ENCODE measurements at places on chromosomes 3 and 15.

- no peak overlapping the region for H3K4me3 ChIP-seq
- no peaks in the 10 kb centered on the region for H3K4me1 ChIP-seq
- peaks cover 12% of the 10 kb centered on the region for H3K27me3 ChIP-seq
These were observed 85.1 kb upstream of the SNRPA1 start for GRCh38 chr15:101380146-101380545.

DNA sequence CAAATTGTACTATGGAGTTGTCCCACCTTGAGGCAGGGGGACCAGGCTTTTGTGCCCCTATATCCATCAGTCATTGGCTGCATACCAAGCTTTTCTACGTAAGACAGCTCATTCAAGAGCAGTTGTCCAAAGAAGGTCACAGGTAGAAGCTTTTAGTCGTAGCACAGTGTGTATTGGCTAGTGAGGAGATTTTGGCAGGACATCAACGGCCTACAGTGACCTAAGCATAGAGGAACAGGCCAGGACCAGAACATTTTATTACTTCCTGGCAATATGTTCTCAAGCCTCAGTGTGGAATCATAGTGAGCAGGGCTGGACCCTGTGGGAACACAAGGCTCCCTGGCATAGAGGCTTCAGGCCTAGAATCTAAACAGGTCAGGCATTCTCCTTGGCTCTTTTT, 105.4 kb upstream of the ANKRD28 start:
- H3K27ac ChIP-seq, result no peak overlapping the region
- H3K27me3 ChIP-seq, result peaks cover 5% of the 10 kb centered on the region
- no peaks in the 10 kb centered on the region for H3K36me3 ChIP-seq

DNA sequence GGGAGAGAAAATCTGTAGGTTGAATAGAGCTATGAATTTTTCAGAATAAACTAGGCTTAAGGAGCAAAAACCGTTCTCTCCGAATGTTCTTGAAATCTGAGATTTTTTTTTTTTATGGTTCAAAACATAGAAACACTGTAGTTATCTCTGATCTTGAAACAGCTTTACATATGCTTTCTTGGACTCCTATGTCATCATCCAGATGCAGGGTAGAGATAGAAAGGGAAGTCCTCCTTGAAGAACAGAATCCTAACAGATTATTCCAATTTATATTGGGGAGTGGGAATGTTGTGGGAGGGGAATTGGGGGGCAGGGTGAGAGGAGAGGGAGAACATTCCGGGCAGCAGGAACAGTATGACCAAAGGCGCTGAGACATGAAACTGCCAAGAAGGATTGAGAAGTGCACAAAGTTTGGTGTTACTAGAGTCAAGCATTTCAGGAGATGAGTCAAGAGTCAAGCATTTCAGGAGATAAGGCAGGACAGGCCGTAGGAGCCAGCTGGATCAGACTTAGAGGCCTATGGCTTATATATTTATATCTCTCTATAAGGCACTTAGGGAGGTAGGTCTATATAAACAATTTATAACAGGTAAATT, 21.9 kb upstream of the ST3GAL6 start:
- DNase-seq, result no peak
- H3K36me3 ChIP-seq, result no peaks in the 10 kb centered on the region
- no peak overlapping the region for H3K27ac ChIP-seq
- no peaks in the 10 kb centered on the region for H3K4me1 ChIP-seq

GRCh38 chr15:40441565-40442531, 1.1 kb downstream of the BAHD1 start:
- DNase-seq, result no peak
- H3K4me3 ChIP-seq, result peak overlapping the region; percentile 83
- H3K27ac ChIP-seq, result peak overlapping the region; percentile 90
- peaks cover 57% of the 10 kb centered on the region for H3K4me1 ChIP-seq
- peaks cover 19% of the 10 kb centered on the region for H3K36me3 ChIP-seq
- H3K27me3 ChIP-seq, result peaks cover 14% of the 10 kb centered on the region

- H3K27ac ChIP-seq, result no peak overlapping the region
- H3K27me3 ChIP-seq, result no peaks in the 10 kb centered on the region
These were observed 87.7 kb downstream of the REC114 start for GRCh38 chr15:73530649-73531048.

GRCh38 chr15:96598514-96598913, 268.0 kb downstream of the NR2F2 start:
- no peaks in the 10 kb centered on the region for H3K36me3 ChIP-seq
- H3K4me3 ChIP-seq, result no peak overlapping the region
- H3K27me3 ChIP-seq, result no peaks in the 10 kb centered on the region
- H3K4me1 ChIP-seq, result no peaks in the 10 kb centered on the region
- H3K27ac ChIP-seq, result no peak overlapping the region

GRCh38 chr3:18745472-18745871, 320.3 kb upstream of the SATB1 start:
- DNase-seq, result no peak
- H3K36me3 ChIP-seq, result peaks cover 13% of the 10 kb centered on the region
- H3K27ac ChIP-seq, result peak overlapping the region; percentile 94
- H3K4me3 ChIP-seq, result peak overlapping the region; percentile 44

- no peak overlapping the region for H3K27ac ChIP-seq
- no peak for DNase-seq
- H3K4me1 ChIP-seq, result no peaks in the 10 kb centered on the region
- H3K27me3 ChIP-seq, result peaks cover 33% of the 10 kb centered on the region
These were observed 118.3 kb upstream of the FOXB1 start for GRCh38 chr15:59885832-59886231.

DNA sequence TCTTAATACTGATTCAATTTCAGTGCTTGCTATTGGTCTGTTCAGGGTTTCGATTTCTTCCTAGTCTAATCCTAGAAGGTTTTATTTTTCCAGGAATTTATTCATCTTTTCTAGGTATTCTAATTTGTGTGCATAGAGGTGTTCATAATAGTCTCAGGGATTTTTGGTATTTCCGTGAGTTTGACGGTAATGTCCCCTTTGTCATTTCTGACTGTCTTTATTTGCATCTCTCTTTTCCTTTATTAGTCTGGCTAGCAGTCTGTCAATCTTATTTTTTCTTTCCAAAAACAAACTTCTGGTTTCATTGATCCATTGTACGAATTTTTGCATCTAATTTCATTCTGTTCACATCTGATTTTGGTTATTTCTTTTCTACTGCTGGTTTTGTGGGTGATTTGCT, 35.2 kb upstream of the CD200R1L start:
- H3K4me1 ChIP-seq, result no peaks in the 10 kb centered on the region
- peaks cover 9% of the 10 kb centered on the region for H3K27me3 ChIP-seq
- DNase-seq, result no peak
- no peaks in the 10 kb centered on the region for H3K36me3 ChIP-seq

GRCh38 chr3:108489776-108490175, 20.6 kb downstream of the MYH15 start:
- H3K4me3 ChIP-seq, result no peak overlapping the region
- no peaks in the 10 kb centered on the region for H3K36me3 ChIP-seq
- no peaks in the 10 kb centered on the region for H3K27me3 ChIP-seq
- no peak overlapping the region for H3K27ac ChIP-seq

- H3K36me3 ChIP-seq, result no peaks in the 10 kb centered on the region
- H3K27me3 ChIP-seq, result no peaks in the 10 kb centered on the region
- H3K4me1 ChIP-seq, result no peaks in the 10 kb centered on the region
- H3K27ac ChIP-seq, result no peak overlapping the region
- no peak for DNase-seq
These were observed 852.4 kb downstream of the TUSC7 start for GRCh38 chr3:117562000-117562399.

DNA sequence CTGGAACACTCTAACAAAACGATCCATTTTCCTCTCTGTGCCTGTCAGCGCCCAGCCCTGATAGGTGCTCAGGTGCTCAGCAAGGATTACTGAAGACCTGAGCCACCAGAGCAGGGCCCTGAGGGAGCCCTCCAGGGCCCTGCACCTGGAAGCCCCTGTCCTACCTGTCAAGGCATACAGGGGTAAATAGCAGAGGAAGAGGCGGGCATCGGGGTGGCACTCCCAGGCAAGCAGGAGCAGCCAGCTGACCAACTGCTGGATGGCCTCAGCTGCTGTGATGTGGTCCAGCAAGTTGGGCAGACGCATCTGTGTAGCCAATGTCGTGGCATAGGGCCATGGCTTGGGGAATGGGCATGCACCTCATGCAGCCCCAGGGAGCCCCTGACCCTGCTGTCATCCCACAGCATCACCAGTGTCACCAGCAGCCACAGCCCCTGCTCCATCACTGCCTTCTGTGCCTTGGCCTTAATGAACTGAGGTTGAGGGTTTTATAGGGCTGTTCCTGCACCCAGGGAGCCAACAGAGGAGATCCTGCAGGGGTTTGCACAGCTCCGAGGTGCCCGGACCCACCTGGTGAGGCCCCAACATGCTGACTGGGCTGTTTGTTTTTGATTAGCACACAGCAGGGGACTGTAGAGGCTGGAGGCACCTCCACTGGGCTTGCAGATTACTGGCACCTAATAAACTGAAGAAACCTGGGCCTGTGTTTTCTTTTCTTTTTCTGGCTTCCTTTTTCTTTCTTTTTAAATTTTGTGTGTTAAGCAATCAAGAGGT, 7.9 kb upstream of the WDR6 start:
- no peak overlapping the region for H3K4me3 ChIP-seq
- no peaks in the 10 kb centered on the region for H3K27me3 ChIP-seq
- peaks cover 33% of the 10 kb centered on the region for H3K36me3 ChIP-seq

- no peak overlapping the region for H3K4me3 ChIP-seq
- no peaks in the 10 kb centered on the region for H3K36me3 ChIP-seq
- no peaks in the 10 kb centered on the region for H3K4me1 ChIP-seq
- peaks cover 49% of the 10 kb centered on the region for H3K27me3 ChIP-seq
- no peak overlapping the region for H3K27ac ChIP-seq
- no peak for DNase-seq
These were observed 157.6 kb upstream of the CTDSPL start for GRCh38 chr3:37704064-37704463.

- H3K27me3 ChIP-seq, result no peaks in the 10 kb centered on the region
- H3K36me3 ChIP-seq, result no peaks in the 10 kb centered on the region
- H3K4me3 ChIP-seq, result no peak overlapping the region
These were observed 26.1 kb downstream of the TBC1D21 start for GRCh38 chr15:73899197-73900094.

DNA sequence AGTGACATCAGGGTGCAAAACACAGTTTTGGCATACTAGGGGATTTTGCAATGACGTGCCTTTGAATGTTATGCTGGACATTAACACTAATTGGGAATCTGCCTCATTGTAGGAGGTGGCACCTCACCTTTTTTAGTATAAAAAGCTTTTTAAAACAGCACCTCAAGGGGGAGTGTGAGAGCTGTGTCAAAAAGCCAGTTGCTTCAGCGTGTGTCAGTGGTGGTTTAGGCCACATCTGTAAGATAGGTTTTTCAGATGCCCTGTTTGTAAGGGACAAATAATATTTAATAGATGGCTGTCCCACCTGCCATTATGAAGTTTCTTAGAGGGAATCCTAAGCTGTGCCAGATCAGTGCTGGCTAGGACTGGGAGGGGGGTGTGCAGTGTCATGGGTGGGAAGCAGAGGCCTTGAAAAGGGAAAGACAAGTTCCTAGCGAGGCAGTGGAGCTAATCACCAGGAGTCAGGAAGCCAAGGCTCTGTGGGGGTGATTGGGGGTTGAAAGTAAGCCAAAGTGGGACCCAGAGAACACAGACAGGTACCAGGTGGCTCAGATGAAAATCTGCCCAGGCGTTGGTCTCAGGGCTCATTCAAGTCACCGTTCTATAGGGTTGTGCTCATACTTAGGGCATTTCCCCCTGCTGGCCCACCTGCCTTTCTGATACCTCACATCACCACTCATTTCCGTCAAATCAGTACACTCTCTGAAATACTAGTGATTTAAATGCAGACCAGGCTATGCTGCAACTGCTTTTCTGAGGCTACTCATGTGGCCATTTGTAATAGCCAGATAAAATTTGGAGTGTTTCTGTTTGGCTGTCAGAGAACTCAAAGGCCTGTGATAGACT, 120.5 kb downstream of the BBX start:
- H3K4me3 ChIP-seq, result no peak overlapping the region
- H3K4me1 ChIP-seq, result peaks cover 20% of the 10 kb centered on the region
- DNase-seq, result no peak

DNA sequence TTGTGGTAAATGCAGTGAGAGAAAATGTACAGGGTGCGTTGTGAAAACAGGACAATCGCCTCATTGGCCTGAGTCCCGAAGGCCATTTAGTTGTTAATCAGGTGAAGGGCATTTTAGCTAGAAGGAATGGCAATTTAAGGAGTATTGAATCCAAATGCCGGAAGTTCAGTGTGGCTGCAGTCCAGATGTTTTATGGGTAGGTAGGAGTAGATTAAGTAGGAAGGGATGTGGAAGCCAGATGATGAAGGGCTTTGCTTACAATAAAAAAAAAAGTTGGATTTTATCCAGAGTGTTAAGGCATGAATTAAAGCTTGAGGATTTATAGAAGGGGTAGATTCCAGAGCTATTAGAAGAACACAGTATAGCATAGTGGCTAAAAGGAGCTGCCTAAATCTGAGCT, 572.7 kb downstream of the NLGN1 start:
- H3K4me1 ChIP-seq, result no peaks in the 10 kb centered on the region
- H3K36me3 ChIP-seq, result no peaks in the 10 kb centered on the region
- no peaks in the 10 kb centered on the region for H3K27me3 ChIP-seq
- no peak for DNase-seq
